ENCODE measurements at places on chromosomes 12 and 14. TPM values are rescaled to one million over a fixed set of nuclear protein-coding genes. Genes with fewer than 3 reads are reported as not detected.

- H3K4me1 ChIP-seq: peaks cover 2% of the 10 kb centered on the region
- H3K27me3 ChIP-seq: no peaks in the 10 kb centered on the region
- no peak for DNase-seq
- H3K27ac ChIP-seq: no peak overlapping the region
These were observed 9.8 kb downstream of the RBP5 start for GRCh38 chr12:7118881-7119280.

- H3K36me3 ChIP-seq: no peaks in the 10 kb centered on the region
- H3K27me3 ChIP-seq: no peaks in the 10 kb centered on the region
- H3K4me3 ChIP-seq: no peak overlapping the region
- H3K27ac ChIP-seq: no peak overlapping the region
- no peak for DNase-seq
These were observed 16.1 kb downstream of the RASSF9 start for GRCh38 chr12:85820101-85820500.

DNA sequence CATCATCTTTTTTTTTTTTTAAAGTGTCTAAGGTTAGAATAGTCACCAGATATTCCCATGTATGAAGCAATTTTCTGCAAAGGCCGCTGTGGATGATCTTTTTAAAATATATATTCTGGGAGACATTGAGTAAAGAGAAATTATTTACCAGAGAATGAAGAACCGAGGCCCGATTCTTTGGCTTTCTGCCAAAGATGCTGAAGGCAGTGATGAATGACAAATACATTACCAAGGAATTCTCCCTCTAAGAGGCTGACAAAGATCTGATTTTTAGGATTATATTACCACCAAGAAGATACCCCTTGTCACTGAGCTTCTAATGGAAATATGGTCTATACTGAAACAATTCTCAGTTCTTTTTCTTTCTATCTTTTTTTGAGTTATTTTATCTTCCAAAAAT is 336.8 kb downstream of the NAV3 start:
- no peak for DNase-seq
- H3K36me3 ChIP-seq: no peaks in the 10 kb centered on the region
- H3K4me3 ChIP-seq: no peak overlapping the region
- no peaks in the 10 kb centered on the region for H3K27me3 ChIP-seq
- no peak overlapping the region for H3K27ac ChIP-seq
- H3K4me1 ChIP-seq: no peaks in the 10 kb centered on the region

GRCh38 chr12:132695431-132695830 is 8.0 kb downstream of the PXMP2 start:
- no peaks in the 10 kb centered on the region for H3K4me1 ChIP-seq
- H3K27ac ChIP-seq: no peak overlapping the region
- peaks cover 33% of the 10 kb centered on the region for H3K36me3 ChIP-seq
- H3K27me3 ChIP-seq: no peaks in the 10 kb centered on the region
- H3K4me3 ChIP-seq: no peak overlapping the region

- no peaks in the 10 kb centered on the region for H3K27me3 ChIP-seq
- H3K4me3 ChIP-seq: no peak overlapping the region
- no peak for DNase-seq
- no peak overlapping the region for H3K27ac ChIP-seq
- H3K36me3 ChIP-seq: peaks cover 60% of the 10 kb centered on the region
These were observed 34.9 kb upstream of the GPR68 start for GRCh38 chr14:91279354-91279753.

DNA sequence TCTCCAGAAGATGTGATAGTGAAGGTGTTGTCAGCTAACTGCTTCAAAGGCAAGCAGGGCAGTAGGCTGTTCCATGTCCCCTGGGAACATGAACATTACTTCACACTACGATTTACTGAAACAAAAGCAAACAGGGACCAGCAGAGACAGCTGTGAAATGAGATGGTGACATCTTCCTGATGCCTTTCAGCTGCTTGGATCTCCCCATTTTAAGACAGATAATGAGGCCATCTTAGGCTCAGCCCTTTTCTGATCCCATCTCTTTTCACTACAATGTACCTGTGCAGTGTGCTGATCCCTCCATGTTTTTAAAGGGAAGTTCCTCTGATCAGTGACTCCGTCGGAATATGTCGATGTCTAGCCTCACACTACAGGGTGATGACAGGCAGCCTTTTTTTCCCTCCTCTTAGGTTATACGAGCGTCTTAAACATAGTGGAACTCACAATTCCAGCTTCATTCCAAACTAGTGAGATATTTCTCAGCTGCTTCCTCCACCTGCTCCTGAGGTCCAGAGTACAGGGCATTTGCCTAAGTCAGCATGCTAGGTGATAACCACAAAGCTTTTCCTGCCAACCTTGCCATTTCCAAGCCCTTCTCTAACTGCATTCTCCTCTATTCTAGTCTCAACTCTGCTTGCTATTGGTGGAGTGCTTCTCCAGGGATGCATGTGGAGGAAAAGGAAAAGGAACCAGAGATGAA is 87.6 kb upstream of the EGLN3 start:
- no peak overlapping the region for H3K4me3 ChIP-seq
- no peak overlapping the region for H3K27ac ChIP-seq
- peaks cover 8% of the 10 kb centered on the region for H3K36me3 ChIP-seq
- no peak for DNase-seq
- peaks cover 25% of the 10 kb centered on the region for H3K4me1 ChIP-seq
- peaks cover 14% of the 10 kb centered on the region for H3K27me3 ChIP-seq

DNA sequence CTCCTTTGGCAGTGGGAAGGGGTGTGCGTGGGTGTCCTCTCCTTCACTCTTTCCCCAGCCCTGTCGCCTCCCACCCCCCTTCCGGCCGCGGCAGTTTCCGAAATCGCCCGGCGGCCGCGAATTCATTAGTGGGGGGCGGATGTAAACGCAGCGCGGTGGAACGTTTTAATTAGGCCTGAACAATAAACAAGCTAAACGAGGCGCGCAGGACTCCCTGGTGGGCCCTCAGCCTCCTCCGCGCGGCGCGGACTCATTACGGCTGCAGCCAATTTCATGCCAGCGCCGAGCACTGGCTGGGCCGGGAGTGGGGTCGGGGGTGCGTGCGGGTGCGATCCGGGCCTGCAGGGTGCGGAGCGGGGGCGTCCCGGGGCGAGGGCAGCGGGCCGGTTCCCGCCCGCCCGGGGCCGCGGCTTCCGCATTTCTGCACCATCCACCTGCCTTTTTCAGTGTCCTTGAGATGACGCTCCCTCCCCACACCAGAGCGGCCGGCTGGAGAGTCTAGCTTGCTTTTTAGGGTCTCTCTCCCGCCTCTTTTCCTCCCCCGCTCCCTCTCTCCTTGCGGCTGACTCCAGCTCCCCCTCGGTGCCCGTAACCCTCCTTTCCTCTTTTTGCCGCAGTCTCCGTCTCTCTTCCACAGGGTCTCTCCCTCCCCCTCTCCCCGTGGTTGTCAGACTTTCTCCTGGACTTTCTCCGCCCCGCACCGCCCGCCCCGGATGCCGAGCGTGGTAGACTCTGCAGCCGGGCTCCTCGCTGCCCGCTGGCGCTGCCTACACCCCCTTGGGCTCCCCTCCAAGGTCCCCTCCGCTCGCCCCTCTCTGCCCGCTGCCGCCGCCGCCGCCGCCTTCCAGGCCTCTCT is at the start of gene CISTR:
TSS of gene CISTR (minus strand) at position 644 of the 856 bp plus-strand sequence.
- H3K27me3 ChIP-seq: peaks cover 4% of the 10 kb centered on the region
- DNase-seq: peak; percentile 55
- no peak within 1 kb of the TSS for H3K27ac ChIP-seq
- no peaks in the 10 kb centered on the region for H3K36me3 ChIP-seq

GRCh38 chr12:116859079-116859478 is 22.2 kb downstream of the HRK start:
- peaks cover 14% of the 10 kb centered on the region for H3K4me1 ChIP-seq
- DNase-seq: no peak
- peaks cover 2% of the 10 kb centered on the region for H3K36me3 ChIP-seq
- H3K27me3 ChIP-seq: peaks cover 51% of the 10 kb centered on the region
- H3K4me3 ChIP-seq: no peak overlapping the region

The RHEBL1 gene
- total RNA-seq: 14.9 TPM

The CCDC91 gene
- 18.3 TPM for total RNA-seq

The SLCO1C1 gene
- total RNA-seq: not detected

The PAPOLA gene
- total RNA-seq: 189 TPM

The FAIM2 gene
- total RNA-seq: 0.06 TPM
